Vagina (tissue), 2 donors: ENCODE measurements at places on chromosomes 2 and 18.

DNA sequence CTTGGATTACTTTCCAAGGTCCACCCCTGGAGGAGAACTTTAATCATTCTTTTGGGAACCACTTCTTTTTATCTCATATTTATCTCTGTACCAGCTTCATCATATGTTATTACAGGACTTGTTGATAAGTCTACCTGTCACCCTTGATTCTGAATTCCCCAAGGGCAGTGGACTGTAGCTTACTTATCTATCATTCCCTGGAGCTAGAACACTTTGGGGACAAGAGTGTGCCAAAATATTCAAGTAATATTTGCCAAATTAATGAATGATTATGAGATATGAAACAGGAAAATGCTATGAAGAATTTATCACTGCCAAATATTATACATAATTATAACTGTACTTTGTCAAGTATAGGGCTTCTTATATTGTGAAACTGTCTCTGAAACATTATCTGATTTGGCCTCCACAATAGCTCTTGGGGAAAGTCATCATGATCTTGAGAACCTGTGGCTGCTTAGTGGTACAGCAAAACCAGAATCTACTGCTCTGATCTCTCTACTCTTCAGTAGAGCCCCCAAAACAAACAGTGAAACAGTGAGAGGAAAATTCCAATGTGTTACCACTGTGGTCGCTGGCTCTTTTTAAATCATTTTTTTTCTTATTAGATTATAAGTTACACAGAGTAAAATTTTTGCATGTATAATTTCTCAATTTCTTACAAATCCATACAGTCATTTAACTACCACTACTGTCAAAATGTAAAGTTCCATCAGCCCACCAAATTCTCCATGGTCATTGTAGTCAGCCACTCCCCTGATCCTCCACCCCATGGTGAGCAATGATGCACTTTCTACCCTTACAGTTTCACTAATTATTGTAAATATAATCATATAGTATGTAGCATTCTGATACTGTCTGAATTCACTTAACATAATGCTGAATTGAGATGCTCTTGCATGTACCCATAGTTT, 197.5 kb downstream of the PIEZO2 start:
- no peak overlapping the region for H3K27ac ChIP-seq
- no peaks in the 10 kb centered on the region for H3K27me3 ChIP-seq
- H3K4me3 ChIP-seq: no peak overlapping the region
- DNase-seq: no peak

DNA sequence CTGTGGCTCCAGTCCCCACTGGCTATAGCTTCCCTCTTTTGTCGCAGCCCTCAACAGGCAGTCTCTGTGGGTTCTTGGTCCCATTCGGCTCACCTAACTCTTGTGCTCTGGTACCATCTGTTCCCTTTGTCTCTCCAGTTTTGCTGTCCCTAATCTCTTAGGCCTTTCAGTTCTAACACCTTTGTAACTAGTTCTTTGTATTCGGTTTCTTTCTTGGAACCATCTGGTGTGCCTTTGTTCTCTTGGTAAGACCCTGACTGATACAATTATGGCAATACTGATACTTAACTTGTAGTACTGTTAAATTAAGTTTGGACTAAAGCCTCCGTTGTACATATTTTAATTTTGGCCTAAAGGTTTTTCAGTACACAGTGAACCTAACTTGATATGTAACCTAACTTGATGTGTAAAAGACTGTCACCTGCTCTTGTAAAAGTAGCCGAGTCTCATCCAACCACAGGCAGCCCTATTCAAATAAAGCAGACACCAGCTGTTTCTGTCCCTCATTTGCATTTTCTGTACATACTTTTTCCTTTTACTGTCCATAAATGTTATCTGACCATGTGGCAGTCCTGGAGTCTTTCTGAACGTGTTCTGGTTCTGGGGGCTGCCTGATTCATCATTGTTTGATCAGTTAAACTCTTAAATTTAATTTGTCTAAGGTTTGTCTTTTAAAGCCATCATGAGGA, 4.8 kb upstream of the MRPL44 start:
- no peak overlapping the region for H3K4me3 ChIP-seq
- peaks cover 9% of the 10 kb centered on the region for H3K4me1 ChIP-seq
- no peaks in the 10 kb centered on the region for H3K36me3 ChIP-seq
- DNase-seq: no peak
- no peaks in the 10 kb centered on the region for H3K27me3 ChIP-seq

DNA sequence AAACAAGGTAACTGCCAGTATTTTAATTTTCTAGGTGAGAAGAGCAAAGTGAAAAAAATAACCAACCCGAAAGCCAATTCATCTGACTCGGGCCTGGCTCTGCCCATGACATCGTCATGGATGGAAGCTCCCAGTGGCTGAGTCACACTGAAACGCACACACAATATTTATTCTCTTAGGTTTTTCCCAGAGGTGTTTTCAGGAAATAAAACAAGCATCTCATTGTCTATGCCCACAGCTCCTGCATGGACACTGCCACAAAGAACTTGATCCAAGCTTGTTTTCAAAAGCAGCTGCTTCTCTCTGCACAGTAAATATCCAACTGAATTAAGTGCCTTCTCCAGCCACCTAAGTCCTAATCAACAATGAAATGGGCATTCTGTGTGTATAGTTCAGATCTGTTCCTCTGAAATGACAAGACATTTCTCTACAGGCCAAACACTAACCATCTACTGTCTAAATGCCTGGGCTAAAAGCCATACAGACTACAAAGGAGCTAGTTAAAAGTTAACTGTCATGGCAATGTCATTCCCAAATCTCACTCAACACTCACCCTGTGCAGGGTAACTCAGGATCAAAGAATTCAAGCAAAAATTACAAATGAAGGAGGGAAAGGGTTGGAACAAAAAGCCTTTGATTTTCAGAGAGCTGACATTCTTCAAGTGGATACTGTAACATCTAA, 62.9 kb downstream of the RPL31 start:
- no peaks in the 10 kb centered on the region for H3K36me3 ChIP-seq
- no peak overlapping the region for H3K4me3 ChIP-seq
- H3K27me3 ChIP-seq: no peaks in the 10 kb centered on the region
- DNase-seq: no peak

- H3K4me1 ChIP-seq: no peaks in the 10 kb centered on the region
- H3K27ac ChIP-seq: no peak overlapping the region
- no peak overlapping the region for H3K4me3 ChIP-seq
- no peaks in the 10 kb centered on the region for H3K36me3 ChIP-seq
These were observed 96.7 kb upstream of the LMAN1 start for GRCh38 chr18:59455728-59456276.

- no peak overlapping the region for H3K27ac ChIP-seq
- no peak for DNase-seq
- no peak overlapping the region for H3K4me3 ChIP-seq
These were observed 64.1 kb upstream of the LCLAT1 start for GRCh38 chr2:30382995-30383394.

DNA sequence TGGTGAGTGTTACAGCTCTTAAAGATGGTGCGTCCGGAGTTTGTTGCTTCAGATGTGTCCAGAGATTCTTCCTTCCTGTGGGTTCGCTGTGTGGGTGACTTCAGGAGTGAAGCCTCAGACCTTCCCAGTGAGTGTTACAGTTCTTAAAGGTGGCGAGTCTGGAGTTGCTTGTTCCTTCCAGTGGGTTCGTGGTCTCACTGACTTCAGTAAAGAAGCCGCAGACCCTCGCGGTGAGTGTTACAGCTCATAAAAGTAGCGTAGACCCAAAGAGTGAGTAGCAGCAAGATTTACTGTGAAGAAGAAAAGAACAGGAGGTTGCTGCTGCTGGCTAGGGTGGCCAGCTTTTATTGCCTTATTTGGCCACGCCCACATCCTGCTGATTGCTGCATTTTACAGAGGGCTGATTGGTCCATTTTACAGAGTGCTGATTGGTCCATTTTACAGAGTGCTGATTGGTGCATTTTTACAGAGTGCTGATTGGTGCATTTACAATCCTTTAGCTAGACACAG, 34.0 kb upstream of the SPTBN1 start:
- H3K27ac ChIP-seq: no peak overlapping the region
- H3K27me3 ChIP-seq: no peaks in the 10 kb centered on the region
- no peak overlapping the region for H3K4me3 ChIP-seq

DNA sequence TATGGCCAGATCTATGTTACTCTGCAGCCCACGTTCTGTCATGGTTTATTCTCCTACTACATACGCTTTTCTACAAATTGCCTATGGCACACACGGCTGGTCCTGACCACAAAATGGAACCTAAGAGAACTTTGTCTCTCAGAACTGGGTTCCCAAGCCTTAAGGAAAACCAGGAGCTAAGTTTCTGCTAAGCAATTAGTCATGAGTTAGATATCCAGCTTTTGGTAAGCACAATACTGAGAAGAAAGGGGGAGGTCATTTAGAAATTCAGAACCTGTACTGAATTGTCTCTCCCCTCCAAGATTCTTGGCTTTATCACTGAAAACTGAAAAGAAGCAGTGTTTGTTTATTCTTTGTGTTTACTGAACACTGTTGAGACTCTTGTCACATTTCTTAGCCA, 283.5 kb upstream of the TANK start:
- no peaks in the 10 kb centered on the region for H3K36me3 ChIP-seq
- H3K27ac ChIP-seq: no peak overlapping the region
- H3K4me1 ChIP-seq: no peaks in the 10 kb centered on the region
- no peak overlapping the region for H3K4me3 ChIP-seq

GRCh38 chr2:193476171-193476800, 1281.6 kb upstream of the TMEFF2 start:
- no peak for DNase-seq
- no peaks in the 10 kb centered on the region for H3K4me1 ChIP-seq
- no peaks in the 10 kb centered on the region for H3K27me3 ChIP-seq

DNA sequence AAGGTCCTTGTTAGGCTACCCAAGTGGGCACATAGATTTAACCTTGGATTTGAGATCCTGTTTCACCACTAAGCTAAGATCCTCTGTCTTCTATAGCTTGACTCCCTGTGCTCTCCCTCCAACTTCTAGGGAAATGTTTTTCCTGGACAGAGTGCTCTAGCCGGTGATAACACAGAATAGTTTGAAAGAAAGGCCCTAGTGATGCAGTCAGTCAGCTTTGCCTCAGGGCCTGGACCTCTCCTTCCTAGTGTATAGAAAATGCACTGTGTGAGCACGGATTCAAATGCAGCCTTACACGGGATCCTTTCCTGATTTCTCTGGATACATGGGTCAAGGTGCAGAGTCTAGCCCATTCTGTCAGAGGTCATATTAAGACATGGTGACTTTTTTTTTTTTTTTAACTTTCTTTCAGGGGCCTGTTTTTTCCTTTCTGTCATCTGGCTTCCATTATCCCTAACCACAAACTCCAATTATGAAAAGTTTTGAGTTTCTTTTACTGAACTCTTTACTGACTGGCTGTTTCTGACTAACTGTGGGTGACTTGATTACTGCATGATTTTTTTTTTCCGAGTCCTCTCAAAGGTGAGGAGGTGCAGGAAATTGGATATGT, 122.6 kb downstream of the LRP1B start:
- H3K36me3 ChIP-seq: no peaks in the 10 kb centered on the region
- H3K27me3 ChIP-seq: no peaks in the 10 kb centered on the region
- DNase-seq: no peak
- H3K4me3 ChIP-seq: no peak overlapping the region

GRCh38 chr18:50627594-50628532, 68.0 kb downstream of the MAPK4 start:
- no peak overlapping the region for H3K4me3 ChIP-seq
- no peaks in the 10 kb centered on the region for H3K4me1 ChIP-seq
- no peaks in the 10 kb centered on the region for H3K36me3 ChIP-seq
- no peak overlapping the region for H3K27ac ChIP-seq
- no peak for DNase-seq
- H3K27me3 ChIP-seq: no peaks in the 10 kb centered on the region

DNA sequence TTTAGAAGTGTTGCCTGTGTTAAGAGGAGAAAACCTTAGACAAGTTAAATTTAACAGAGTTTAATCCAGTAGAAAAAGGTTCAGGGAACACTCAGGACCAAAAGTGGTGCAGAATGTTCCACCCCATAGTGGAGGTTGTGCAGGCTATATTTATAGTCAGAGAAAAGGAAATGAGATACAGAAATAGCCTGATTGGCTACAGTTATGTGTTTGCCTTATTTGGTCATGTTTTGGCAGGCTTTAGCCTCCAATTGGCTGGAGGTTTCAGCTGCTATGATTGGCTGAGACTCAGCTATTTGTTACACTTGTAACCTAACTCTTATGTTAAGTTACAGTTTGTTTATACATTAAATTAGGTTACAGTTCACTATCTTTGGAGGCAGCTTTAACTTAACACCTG, 4.2 kb downstream of the STAMBP start:
- H3K36me3 ChIP-seq: peaks cover 32% of the 10 kb centered on the region
- no peaks in the 10 kb centered on the region for H3K27me3 ChIP-seq
- peaks cover 51% of the 10 kb centered on the region for H3K4me1 ChIP-seq
- DNase-seq: no peak
- no peak overlapping the region for H3K27ac ChIP-seq
- H3K4me3 ChIP-seq: no peak overlapping the region

- no peak for DNase-seq
- H3K4me1 ChIP-seq: no peaks in the 10 kb centered on the region
- no peak overlapping the region for H3K27ac ChIP-seq
- no peak overlapping the region for H3K4me3 ChIP-seq
- H3K36me3 ChIP-seq: no peaks in the 10 kb centered on the region
These were observed 38.7 kb upstream of the MEX3C start for GRCh38 chr18:51236225-51236624.

DNA sequence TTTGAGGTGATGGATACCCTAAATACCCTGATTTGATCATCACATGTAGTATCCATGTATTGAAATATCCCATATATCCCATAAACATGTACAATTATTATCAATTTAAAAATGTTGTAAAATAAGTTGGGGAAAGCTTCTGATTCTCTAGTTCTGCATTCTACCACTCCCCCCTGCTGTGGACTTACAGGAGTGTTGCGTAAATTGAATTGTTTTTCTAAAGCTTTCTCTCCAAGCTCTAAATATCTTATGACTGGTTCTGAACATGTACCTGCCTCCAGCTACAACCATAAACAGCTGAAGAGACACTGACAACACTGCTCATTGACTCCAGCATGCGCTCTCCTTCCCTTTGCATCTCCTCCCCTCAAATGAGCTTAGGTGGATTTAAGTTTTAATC, 145.2 kb downstream of the MGAT5 start:
- peaks cover 11% of the 10 kb centered on the region for H3K36me3 ChIP-seq
- no peak for DNase-seq
- H3K4me1 ChIP-seq: peaks cover 26% of the 10 kb centered on the region
- no peaks in the 10 kb centered on the region for H3K27me3 ChIP-seq

DNA sequence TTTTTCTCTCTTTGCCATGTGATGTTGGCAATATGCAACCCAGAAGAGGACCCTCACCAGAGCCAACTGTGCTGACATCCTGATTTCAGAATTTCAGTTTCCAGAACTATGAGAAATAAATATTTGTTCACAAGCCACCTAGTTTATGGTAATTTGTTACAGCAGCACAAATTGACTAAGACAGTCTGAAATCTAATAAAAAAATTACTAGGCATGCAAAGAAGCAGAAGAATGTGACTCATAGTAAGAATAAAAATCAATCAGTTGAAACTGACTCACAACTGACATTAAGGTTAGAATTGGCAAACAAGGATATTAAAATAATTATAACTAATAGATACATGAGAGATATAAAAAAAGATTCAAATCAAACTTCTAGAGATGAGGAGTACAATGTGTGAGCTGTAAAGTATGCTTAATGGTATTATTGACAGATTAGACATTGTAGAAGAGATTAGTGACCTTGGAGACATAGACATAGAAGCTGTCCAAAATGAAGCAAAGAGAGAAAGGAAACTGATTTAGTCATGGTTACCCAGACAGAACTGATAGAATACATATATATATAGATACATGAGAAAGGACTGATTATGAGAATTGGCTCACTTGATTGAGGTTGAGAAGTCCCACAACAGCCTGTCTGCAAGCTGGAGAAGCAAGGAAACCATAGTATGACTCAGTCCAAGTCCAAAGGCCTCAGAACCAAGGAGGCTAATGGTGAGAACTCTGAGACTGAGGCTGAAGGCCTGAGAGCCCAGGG, 27.8 kb upstream of the TTC39C start:
- no peaks in the 10 kb centered on the region for H3K27me3 ChIP-seq
- no peak for DNase-seq
- no peak overlapping the region for H3K27ac ChIP-seq
- peaks cover 12% of the 10 kb centered on the region for H3K4me1 ChIP-seq
- H3K4me3 ChIP-seq: no peak overlapping the region
- H3K36me3 ChIP-seq: no peaks in the 10 kb centered on the region
